ENCODE measurements at places on chromosomes 5 and 9. TPM values are rescaled to one million over a fixed set of nuclear protein-coding genes. Genes with fewer than 3 reads are reported as not detected.

GRCh38 chr5:172817664-172818063 is 16.4 kb upstream of the ERGIC1 start:
- no peak for DNase-seq

OR1Q1 gene
- not detected for polyA plus RNA-seq

CCDC152 gene
- 1.1 TPM for polyA plus RNA-seq

ZNF189 gene
- 10.8 TPM for polyA plus RNA-seq

PDLIM4 gene
- polyA plus RNA-seq = 11.2 TPM

DNA sequence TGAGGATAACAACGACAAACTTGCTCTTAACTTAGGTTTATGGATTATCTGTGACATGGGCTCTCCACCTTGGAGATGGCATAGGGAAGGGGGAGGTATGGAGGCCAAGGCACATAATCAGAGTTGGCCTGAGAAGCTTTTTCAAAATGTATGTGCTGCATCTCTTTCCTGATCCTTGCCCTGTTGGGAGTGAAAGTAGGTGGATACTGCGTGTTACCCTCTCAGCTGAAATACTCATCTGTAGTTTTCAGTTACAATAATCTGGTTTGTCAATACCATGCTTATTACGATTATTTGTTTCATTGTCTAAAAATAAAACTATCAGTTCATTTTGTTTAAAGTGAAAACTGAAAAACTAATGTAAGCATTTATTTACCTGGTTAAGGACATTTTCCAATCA is 86.7 kb downstream of the SLC44A1 start:
- no peak for DNase-seq

DNA sequence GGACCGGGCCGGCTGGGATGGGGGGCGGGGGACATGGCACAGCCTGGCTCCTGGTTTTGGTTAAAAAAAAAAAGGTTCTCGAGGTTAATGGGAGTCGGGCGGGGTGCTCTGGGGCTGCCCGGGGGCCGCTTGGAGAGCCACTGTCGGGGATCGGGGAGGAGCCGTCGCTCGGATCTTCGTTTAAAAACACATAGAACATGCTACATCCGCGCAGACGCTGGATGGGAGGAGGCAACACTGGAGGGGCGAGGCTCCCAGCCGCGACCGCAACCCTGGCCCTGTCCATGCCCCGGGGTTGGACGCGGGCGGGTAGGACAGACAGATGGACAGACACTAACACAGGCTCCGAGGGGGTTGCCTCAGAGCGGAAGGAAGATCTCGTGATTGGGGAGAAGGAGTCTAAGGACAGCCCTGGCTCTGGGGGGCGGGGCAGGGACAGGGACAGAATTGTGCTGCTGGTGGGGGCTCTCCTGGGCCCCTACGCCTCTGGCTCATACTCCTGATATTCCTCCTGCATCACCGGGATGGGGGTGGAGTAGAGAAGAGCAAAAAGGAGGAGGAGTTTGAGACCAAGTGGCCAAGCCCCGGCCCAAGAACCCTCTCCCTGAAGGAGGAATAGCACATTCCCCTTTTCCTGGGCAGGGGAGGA is 9.9 kb downstream of the SNCB start:
- DNase-seq = no peak

PTGDS gene
- 64.4 TPM for polyA plus RNA-seq

SOHLH1 gene
- not detected for polyA plus RNA-seq

- no peak for DNase-seq
Measured at GRCh38 chr5:145908206-145908960, 28.0 kb upstream of the SH3RF2 start.

NADK2 gene
- polyA plus RNA-seq = 9.1 TPM

FOXD1 gene
- polyA plus RNA-seq = not detected

DNA sequence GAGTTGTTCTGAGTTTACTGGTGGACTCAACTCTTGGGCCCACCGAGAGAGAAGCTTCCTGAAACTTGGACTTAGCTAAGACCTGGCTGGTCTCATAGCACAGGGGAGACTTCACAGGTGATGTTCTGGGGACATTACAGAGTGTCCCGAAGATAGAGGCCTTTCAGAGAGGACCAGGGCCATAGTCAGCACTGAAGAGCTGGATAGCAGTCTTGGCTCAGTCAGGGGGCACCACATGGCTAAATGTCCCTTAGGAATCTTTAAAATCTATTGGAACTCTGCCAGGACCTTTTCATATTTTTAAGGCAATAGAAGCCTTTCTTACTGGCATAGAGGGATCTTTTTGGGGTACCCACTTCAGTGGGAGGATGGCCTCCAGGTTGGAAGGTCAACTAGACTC is 59.8 kb upstream of the CPLX2 start:
- DNase-seq = no peak

GRCh38 chr5:86070719-86071118 is 547.0 kb upstream of the COX7C start:
- no peak for DNase-seq

- DNase-seq = no peak
Measured at GRCh38 chr5:111237470-111237869, 13.3 kb downstream of the CAMK4 start.

- no peak for DNase-seq
Measured at GRCh38 chr5:65730910-65731309, 8.9 kb downstream of the NLN start.

LCN15 gene
- not detected for polyA plus RNA-seq

Data from stomach (tissue), 19 donors.